Cortex of kidney (tissue), 1 donor: ENCODE measurements at places on chromosomes 3 and 15.

GRCh38 chr3:12722226-12722625 lies 36.8 kb downstream of the TMEM40 start:
- no peak for DNase-seq

GRCh38 chr3:103617961-103618360 lies 1183.1 kb downstream of the ZPLD1 start:
- DNase-seq, result no peak

DNA sequence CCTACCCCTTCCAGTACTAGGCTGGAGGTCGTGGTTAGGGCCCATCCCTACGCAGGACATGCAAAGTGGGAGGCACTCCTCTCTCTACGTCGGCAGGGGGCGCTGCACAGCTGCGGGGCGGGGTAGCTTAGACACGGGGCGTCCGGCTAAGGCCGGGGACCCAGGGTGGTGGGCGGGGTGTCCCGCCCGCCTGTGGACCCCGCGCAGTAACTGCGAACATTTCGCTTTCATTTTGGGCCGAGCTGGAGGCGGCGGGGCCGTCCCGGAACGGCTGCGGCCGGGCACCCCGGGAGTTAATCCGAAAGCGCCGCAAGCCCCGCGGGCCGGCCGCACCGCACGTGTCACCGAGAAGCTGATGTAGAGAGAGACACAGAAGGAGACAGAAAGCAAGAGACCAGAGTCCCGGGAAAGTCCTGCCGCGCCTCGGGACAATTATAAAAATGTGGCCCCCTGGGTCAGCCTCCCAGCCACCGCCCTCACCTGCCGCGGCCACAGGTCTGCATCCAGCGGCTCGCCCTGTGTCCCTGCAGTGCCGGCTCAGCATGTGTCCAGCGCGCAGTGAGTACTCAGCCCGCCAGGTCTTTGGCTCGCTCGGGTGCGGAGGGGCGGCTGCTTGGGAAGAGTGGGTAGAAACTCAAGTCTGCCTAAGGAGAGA lies at the start of gene IL12A:
Gene IL12A (plus strand): TSS at position 219 of the 655 bp plus-strand sequence.
- no peak for DNase-seq

DNA sequence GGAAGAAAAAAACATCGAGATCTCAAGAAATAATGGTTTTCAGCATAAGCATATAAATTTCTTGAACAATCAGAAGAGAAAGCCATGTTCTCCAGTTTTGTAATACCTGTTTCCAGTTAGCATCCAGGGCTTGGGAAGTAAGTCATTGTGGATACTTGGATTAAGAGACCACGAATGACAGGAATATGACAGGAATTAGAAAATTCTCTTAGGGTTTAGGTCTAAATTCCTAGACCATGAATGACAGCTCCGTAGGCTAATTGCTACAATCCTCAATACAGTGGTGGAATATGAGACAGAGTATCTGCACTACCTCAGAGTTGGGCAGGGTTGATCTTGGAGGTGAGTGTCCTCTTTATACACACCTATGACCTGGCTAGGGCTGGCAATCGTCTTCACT lies 517.5 kb downstream of the NTRK3 start:
- no peak for DNase-seq

- DNase-seq, result peak; percentile 33
Measured at GRCh38 chr3:58008141-58009025, at the start of gene FLNB. FLNB (plus strand) TSS chr3:58008422; CDS start chr3:58008565, 143 bp downstream.

DNA sequence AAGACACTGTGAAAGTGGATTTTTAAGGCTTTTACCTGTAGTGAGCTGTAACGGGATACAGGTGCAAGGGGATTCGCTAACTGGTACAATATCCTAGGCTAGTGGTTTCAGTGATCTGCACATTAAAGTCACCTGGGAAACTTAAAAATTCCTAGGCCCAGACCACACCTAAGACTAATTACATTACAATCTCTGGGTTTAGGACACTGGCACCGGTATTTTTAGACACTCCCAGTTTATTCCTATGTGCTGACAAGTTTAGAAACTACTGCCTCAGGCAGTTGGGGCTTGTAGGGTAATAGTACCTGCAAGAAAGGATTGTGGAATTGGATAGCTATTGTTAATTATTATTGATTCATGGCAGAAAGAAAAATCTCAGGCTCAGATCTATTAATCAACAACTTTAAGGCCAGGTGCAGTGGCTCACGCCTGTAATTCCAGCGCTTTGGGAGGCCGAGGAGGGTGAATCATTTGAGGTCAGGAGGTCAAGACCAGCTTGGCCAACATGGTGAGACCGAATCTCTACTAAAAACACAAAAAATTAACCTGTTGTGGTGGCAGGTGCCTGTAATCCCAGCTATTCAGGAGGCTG lies 50.4 kb upstream of the CASR start:
- no peak for DNase-seq

GRCh38 chr15:28881170-28881569 lies 4.6 kb upstream of the APBA2 start:
- no peak for DNase-seq

DNA sequence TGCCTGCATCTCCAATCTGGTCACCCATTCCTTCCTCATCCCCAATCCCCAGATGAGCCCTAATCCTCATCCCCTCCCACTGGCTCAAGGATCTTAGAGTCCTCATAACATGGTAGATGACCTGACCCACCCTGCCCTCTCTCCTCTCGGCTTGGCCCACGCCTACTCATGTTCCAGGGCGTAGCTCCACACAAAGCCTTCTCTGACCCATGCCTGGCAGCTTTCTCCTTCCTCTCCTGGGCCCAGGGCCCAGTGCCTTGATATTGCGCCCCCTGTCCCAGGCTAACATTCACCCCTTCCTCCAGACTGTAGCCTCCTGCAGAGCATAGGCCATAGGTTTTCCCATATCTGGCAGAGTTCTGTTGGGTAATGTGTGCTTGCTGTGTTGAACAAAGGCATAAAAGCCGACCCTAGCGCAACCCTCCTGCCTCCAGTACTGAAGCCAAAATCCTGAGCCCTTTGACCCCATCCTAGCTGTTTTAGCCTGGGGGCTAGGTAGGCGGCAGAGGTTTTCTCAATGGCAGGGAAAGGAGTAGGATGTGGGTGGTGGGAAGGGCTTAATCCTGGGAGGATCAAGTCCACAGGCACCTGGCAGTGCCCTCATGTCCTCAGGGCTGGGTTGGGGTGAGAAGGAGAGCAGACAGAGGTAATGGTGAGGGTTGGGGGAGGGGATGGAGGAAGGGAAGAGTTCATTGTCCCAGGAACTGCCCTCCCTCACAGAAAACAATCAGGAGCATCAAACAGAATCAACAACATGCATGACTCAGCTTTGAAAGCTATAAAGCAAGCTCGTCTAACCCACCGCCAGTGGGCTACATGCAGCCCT lies 35.5 kb downstream of the MESD start:
- no peak for DNase-seq

- DNase-seq, result no peak
Measured at GRCh38 chr3:69172058-69172457, 49.7 kb upstream of the LMOD3 start.

- no peak for DNase-seq
Measured at GRCh38 chr15:67639591-67639990, 97.1 kb downstream of the MAP2K5 start.

DNA sequence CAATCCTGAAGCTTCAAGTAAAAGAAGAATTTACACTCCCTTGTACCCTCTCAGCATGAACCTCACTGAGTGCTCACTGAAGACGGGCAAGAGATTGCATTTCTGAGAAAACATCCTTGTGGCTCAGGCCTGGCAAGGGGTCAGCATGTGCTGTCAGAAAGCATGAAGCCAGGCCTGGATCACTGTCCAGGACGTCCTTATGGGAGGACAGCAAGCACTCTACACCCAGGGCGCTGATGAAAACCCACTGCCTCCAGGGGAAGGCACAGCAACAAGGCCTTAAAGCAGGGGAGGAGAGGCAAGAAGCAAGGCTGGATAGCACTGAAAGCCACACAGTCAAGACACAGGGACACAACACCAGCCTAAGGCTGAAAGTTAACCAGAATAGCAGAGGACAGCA lies 315.4 kb downstream of the OCA2 start:
- no peak for DNase-seq

DNA sequence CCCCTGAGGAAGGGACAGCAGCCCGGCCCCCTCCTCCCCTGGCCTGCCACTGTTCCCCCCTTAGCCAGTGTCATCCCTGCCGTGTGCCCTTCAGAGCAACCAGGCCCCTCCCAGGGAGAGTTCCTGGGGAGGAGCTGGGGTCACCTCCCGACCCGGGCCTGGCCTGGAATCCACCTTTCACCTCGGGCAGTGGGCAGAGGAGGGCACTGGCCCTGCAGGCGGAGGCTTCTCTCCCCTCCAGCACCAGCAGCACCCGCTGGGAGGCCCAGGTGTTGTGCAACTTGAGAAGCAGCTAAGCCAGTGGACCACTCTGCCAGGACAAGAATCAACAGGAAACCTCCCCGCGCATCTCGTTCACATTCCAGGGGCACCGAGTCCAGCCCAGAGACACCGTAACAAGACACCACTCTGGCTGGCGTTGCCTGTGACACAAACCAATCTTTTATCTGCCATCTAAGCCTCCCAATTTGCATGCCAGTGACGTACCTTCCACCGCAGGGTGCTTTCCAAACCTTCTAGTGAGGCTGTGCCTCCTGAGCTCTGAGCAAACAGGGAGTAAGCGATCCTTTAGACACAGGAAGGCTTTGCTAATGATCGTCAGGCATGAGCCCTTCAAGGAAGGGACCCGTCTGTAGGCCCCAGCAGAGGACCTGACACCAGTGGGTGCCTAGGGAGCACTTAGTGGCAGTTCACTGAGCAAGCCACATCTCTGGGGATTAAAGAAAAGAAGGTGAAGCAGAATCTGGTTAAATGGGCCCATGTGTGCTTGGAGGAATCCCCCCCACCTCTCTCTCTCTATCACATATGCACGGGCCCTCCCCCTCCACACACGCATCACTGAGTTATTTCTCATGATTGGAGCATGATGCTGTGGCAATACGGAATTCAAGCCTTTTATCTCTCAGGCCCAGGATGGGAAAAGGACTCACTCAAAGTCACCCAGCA lies 98.9 kb upstream of the TLE3 start:
- DNase-seq, result no peak

DNA sequence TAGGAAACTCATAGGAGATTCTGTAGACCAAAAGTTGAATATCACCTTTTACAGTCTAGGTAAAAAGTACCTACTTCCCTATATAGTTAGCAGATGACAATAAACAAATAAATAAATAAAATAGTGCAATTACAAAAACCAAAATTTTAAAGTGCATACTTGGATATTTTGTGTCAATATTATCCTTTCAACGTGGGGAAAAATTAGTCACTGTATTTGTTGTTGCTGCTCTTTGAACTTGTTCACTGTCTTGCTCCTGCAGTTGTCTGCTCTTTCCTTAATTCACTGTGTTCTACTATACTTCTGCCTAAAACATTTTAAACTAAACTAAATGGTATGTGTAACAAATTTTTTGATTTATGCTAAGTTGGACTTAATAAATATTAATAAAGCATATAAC lies 889.0 kb downstream of the ROBO1 start:
- no peak for DNase-seq

GRCh38 chr3:13078163-13078905 lies 5.1 kb upstream of the IQSEC1 start:
- no peak for DNase-seq

GRCh38 chr15:92579486-92579885 lies 76.1 kb downstream of the FAM174B start:
- no peak for DNase-seq

- DNase-seq, result no peak
Measured at GRCh38 chr3:69080233-69080920, at the start of gene UBA3. UBA3 (minus strand) TSS chr3:69080365; CDS start chr3:69080353, 12 bp downstream.

DNA sequence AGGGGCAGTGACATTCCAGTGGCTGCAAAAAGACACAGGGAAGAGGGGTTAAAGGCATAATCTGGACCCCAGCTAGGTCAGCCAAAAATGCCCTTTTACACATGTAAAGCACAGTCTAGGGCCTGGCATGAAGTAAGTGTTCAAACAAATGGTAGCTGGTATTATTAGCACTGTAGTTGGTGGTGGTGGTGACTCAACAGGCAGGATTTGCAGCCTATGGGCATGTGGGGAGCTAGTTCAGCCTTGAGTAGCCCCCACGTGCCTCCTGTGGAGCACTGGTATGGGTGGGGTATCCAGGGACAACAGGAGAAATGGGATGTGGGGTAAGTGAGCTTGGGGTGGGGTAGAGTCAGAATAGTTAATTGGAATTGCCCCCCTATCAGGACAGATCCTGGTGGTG lies 27.6 kb downstream of the DNASE1L3 start:
- DNase-seq, result no peak

- no peak for DNase-seq
Measured at GRCh38 chr15:50431204-50431603, 7.0 kb downstream of the USP8 start.

GRCh38 chr3:58034738-58035523 lies 26.7 kb downstream of the FLNB start:
- DNase-seq, result no peak

DNA sequence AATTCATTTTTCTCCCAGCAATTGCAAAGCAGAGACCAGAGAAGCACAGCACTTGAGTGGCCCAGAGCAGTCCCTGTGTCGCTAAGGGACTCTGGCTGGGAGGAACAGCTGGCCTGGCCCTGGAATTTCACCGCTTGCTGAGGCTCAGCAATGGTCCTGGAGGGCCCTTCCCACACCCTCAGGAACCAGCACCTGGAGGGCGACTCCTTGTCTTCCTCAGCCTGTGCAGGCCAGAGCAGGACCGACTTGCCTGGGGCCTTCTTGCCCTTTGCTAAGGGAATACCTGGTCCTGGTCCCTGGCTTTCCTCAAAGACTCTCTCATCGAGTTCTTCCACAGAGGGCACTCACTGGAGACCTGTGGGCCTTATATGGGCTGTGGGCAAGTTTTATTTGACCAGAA lies 294.6 kb downstream of the RPLP1 start:
- no peak for DNase-seq

GRCh38 chr3:85100316-85100715 lies 141.5 kb downstream of the CADM2 start:
- no peak for DNase-seq

- no peak for DNase-seq
Measured at GRCh38 chr15:65101411-65101890, 13.5 kb downstream of the UBAP1L start.

GRCh38 chr3:157632075-157632474 lies 128.9 kb upstream of the VEPH1 start:
- DNase-seq, result no peak

DNA sequence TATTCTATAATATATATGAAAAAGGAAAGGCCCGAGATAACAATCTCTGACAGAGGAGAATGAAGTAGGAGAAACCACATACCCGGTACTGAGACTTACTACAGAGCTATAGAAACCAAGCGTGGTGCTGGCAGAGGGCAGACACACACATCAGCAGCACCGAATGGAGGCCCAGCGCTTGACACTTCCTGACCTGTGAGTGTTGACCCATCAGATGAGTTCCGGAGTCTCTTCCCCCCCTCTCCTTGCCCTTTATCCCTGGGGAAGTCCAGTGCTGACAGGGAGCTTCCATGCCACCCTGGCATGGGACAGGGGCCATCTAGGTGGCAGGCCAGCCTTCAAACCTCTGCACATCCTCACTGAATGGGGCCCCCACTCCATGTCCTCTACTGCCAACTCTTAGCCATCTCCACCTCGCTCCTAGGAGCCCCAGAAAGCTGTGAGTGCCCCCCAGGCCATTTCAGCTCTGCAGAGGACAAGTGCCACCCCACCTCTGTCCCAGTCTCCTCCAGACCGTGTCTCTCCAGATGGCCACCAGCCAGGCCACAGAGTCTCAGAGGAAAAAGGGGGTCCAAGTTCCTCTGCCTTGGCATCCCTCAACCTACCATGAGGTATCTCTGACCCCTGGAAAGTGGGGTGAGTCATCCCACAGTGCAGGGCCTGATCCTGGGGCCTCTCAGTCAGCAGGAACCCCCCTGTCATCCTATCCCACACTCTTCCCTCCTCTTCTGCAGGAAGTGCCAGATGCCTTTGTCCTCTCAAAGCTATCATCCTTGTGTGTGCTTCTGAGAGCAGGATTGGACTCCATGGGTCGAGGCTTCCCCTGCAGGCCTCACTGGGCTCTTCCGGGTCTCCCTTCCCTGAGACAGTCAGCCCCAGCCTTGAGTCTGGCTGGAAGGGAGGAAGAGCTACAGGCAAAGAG lies 116.5 kb upstream of the ALDH1A3 start:
- DNase-seq, result no peak
